ENCODE measurements at places on chromosomes 6 and 20.

DNA sequence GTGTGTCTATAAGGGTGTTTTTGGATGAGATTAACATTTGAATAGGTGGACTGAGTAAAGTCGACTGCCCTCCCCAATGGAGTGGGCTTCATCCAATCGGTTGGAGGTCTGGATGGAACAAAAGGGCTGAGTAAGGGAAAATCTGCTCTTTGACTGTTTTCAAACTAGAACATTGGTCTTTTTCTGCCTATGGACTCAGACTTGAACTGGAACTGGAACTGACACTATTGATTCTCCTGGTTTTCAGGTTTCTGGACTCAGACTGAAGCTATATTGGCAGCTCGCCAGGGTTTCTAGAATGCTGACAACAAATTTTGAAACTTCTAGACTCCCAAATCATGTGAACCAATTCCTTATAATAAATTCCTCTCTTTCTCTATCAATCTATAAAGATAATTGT, 498.9 kb upstream of the EPHA7 start:
- no peak for DNase-seq

DNA sequence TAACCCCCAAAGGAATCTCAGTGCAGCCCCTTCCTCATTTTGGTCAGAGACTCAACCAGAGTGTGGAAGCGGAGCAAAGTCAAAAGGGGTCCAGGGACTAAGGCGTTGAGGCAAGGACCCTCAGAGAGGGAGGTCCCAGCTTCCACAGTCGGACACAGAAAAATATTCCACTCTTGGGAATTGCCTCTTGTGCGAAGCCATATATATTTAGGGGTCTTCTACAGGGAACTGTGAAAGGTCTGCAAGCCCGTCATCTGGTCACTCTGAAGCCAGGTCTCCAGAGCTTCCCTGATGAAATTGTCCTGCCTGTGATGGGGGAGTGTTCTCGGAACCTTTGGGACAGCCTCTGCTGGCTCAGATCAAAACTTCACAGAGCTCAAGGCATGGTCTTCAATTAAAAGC, 160.8 kb downstream of the TBXT start:
- no peak for DNase-seq

- no peak for DNase-seq
Measured at GRCh38 chr6:168035098-168035660, 37.7 kb downstream of the KIF25 start.

- DNase-seq = no peak
Measured at GRCh38 chr6:168000198-168001028, 2.9 kb downstream of the KIF25 start.

DNA sequence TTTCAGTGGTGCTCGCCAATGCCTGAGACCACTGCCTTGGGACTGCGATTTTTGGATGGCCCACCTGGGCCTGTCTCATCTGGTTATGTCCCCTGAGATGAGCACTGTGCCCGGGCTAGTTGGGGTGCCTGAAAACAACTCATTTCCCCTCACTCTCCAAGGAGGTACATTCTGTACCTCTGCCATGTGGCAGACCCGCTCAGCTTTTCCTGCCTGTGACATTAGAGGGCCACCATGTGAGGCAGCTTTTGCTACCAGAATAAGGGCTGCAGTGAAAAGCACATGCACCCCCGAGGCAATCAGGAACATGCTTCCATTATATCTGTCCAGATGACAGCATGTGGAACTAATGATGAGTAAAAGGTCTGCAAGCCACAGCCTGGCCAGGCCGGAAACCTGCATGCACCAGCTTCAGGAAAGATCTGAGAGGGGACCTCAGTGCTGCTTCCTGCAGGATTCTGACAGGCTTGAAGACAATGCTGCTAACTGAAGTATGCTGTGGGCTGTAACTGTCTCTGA, 11.3 kb upstream of the SRSF6 start:
- no peak for DNase-seq

GRCh38 chr6:131122007-131122406, 13.3 kb upstream of the AKAP7 start:
- no peak for DNase-seq

- DNase-seq = no peak
Measured at GRCh38 chr6:4074478-4075235, 4.3 kb downstream of the FAM217A start.

DNA sequence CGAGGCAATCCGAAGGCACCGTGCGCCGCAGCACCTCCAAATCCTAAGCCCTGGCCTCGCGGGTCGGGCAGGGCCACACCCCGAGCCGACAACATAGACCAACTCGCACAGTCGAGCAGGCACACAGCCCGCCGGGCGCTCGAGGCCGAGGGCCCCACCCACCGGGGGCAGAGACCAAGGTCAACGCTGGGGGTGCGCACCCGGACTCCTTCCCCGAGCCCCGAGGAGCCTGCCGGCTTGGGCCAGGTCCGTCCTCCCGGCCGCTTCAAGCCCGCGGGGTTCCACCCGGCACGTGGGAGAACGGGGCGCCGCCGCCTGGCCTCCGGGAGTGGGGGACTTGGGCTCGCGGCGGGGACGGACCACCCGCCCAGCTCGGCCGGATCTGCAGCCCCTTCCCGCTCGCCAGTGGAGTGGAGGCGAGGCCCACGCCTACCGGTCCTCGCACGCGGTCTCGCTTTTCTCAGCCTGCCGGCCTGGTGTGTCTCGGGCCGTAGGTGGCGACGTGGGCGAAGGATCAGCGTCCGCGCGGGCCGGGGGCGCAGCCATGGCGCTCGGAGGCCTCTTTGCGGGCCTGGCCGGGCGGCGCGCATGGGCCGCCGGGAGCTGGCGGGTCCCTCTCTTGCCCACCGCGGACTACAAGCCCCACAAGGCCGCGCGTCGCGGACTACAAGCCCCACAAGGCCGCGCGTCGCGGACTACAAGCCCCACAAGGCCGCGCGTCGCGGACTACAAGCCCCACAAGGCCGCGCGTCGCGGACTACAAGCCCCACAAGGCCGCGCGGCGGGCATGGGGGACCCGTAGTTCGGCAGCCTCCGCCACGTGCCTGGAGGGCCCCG, at the start of gene UCKL1:
Gene UCKL1 (minus strand): TSS at position 590 of the 837 bp plus-strand sequence. CDS start 44 bp downstream, at position 546.
- DNase-seq = peak; percentile 90

DNA sequence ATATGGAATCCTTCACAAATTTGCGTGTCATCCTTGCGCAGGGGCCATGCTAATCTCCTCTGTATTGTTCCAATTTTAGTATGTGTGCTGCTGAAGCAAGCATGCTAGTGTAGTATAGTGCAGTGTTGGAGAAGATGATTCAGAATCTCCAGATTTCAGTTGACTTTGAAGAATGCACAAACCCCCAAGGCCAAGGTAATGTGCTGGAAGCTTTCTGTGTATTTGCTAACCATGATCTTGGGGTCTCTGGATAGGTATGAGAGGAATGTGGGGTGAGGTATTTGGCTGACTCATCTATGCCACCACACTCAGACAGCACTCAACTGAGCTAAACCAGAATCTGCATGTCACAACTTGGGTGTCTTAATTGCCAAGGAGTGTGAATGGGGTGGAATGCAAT, 42.6 kb upstream of the DEK start:
- no peak for DNase-seq

DNA sequence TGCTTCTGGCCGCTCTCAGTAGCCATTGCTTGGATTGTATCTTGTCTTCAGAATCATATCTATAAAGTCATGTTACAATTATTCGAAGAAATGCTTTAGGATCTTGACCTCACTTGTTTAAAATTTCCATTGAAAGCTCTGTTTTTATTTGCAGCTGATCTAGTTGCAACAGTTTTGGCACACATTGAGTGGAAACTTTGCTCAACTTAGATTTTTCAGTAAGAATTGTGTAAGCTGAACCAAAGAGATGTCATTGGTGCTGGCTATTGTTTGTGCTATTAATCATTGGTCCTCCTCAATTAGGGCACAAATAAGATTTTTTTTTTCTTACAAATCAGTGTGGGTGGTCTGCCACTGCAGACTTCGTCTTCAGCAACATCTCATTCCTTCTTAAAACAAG, 649.2 kb downstream of the MMUT start:
- no peak for DNase-seq

GRCh38 chr6:160767647-160768019, 65.6 kb downstream of the PLG start:
- DNase-seq = no peak

- DNase-seq = no peak
Measured at GRCh38 chr6:158066136-158066781, 84.6 kb downstream of the SYNJ2 start.

DNA sequence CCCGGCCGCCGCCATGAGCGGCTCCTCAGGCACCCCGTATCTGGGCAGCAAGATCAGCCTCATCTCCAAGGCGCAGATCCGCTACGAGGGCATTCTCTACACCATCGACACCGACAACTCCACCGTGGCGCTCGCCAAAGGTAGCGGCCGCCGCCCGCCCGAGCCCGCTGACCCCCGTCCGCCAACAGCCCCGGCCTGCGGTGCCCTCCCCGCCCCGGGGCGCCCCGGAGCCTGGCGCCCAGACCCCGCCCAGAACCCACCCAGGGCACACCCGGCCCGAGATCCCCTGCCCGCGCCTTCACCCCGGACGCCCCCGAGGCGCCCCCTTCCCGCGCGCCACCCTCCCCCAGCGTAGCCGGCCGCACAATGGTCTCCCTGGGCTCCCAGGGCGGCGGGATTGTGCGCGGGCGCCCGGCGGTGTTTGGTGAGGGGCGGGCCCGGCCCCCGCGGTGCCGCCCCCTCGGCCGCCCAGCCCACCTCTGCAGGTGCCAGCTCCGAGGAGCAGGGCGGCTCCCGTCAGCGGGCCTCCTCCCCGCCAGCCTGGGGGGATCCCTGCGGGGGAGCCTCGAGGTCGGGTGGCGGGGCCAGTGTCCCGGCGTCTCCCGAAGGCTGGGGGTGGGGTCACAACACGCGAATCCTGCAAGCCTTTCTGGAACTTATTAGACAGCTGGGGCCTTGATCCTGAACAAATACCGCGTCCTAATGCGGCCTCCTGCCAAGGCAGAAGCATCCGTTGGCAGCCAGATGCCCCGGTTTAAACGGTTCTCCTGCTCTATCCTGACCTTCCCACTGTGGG, 577 bp downstream of the LSM14B start:
- DNase-seq = no peak

GRCh38 chr6:101401792-101402621, 8.5 kb downstream of the GRIK2 start:
- DNase-seq = no peak

DNA sequence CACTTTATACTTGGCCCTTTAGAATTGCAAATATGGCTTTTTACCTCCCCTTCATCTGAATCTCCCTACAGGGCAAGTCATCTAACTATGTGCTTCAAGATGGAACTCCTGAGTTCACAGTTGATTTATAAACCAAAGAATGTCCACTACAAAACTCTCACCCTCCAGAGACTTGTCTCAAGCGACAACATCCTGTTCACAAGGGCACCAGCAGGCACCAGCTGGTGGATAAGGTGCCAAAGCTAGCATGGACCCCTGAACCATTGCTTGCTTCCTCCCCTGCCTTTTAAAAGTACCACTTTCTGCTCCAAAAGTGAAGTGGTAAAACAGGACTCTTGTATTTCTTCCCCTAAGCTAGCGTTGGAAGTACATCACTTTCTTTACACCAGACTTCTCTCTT, 154.5 kb downstream of the LPA start:
- no peak for DNase-seq

DNA sequence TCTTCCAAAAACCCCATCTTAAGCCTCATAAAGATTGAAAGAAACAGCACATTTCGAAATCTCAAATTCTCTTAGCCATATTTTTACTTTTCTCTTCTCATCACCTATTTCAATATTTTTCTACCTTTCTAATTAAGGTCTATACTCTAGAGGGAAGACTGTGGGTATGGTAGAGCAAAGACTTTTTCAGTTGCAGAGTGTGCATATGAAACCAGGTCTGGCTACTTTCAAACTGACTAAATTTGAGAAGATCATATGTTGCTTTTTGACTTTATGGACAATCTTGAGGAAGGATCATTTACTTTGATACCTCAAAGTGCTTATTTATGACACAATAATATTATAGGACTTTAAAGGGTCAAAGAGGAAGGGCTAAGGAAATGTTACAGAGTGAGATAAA, 20.7 kb downstream of the FILIP1 start:
- no peak for DNase-seq

GRCh38 chr6:36608788-36609563, 14.8 kb downstream of the SRSF3 start:
- no peak for DNase-seq

DNA sequence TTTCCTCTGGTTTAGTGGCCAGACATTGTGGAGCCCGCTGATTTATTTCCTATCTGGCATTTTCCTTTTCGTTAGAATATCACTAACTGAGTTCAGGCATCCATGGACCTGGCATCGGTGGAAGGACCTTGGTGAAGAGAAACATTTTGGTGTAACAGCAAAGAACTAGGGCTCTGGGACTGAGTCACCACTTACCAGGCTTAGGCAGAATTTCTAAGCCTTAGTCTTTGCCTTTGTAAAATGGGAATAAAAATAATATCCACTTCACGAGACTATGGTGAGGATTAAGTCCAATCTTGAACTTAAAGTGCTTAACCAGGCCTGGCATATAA, 42.0 kb upstream of the ENPP1 start:
- DNase-seq = no peak

GRCh38 chr6:24743944-24744335, 25.0 kb upstream of the C6orf62 start:
- DNase-seq = no peak

DNA sequence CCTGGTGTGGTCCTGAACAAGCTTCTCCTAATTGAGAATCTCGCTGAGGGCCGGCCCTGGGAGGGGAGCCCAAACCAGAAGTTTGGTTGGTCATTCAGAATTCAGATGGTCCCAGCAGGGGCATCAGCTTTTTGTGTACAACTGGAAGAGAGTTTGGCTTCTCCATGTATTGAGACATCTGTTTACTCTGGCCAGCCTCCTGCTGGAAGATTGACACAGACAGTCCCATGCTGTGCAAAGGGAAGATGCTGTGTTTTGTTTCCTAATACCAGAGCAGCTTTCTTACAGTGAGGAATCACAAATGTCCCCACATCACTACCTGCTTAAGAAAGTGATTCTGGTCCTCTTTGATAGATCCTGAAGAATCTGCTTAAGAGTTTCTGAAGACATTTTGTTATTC, 97.8 kb downstream of the PLEKHG1 start:
- DNase-seq = no peak

DNA sequence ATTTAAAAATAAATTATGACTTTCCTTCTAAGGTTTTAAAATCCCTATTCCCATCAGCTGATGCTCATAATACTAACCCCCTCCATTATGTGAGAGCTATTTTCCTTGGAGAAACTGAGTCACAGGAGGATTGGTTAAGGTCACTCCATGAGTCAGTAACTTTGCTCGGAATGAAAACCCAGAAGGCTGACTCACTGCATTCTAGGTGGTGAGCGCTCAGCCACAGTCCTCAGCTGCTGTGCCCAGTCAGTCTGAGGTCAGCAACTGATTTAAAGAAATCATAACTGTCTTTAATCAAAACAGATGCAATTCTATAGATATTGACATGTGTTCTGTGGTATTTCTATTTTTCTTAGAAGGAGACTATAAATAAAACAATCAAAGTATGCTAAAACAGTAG, 359.2 kb downstream of the GJA1 start:
- no peak for DNase-seq
